ENCODE measurements at places on chromosomes 7 and 10.

- no peak for DNase-seq
These were observed 162.7 kb upstream of the ITGB1 start for GRCh38 chr10:33120700-33121099.

DNA sequence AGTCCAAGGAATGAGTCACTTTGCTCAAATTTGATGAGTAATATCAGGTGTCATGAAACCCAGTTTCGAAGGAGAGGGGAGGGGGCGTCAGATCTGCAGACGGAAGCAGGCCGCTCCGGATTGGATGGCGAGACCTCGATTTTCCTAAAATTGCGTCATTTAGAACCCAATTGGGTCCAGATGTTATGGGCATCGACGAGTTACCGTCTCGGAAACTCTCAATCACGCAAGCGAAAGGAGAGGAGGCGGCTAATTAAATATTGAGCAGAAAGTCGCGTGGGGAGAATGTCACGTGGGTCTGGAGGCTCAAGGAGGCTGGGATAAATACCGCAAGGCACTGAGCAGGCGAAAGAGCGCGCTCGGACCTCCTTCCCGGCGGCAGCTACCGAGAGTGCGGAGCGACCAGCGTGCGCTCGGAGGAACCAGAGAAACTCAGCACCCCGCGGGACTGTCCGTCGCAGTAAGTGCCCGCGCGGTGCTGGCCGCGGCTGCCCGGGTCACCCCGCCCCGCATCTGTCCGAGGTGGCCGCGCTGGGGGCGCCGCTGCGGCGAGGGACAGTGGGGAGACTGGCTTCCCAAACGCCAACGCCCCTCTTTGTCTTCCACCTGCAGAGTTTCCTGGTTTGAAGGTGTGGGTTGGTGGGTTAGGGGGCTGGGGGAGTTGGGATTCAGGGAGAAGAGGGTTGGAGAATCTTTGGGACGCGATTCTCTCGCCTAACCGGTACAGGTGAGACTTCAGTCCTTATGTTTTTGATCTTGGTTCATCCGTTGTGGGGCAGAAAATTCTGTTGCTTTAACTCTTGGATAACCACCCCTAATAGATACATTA is at the start of gene TAC1:
TAC1 (plus strand) TSS at position 351 of the 829 bp plus-strand sequence. CDS start 527 bp downstream, outside the sequence.
- DNase-seq, result no peak

- DNase-seq, result no peak
These were observed 9.2 kb downstream of the TAS2R60 start for GRCh38 chr7:143452495-143452894.

DNA sequence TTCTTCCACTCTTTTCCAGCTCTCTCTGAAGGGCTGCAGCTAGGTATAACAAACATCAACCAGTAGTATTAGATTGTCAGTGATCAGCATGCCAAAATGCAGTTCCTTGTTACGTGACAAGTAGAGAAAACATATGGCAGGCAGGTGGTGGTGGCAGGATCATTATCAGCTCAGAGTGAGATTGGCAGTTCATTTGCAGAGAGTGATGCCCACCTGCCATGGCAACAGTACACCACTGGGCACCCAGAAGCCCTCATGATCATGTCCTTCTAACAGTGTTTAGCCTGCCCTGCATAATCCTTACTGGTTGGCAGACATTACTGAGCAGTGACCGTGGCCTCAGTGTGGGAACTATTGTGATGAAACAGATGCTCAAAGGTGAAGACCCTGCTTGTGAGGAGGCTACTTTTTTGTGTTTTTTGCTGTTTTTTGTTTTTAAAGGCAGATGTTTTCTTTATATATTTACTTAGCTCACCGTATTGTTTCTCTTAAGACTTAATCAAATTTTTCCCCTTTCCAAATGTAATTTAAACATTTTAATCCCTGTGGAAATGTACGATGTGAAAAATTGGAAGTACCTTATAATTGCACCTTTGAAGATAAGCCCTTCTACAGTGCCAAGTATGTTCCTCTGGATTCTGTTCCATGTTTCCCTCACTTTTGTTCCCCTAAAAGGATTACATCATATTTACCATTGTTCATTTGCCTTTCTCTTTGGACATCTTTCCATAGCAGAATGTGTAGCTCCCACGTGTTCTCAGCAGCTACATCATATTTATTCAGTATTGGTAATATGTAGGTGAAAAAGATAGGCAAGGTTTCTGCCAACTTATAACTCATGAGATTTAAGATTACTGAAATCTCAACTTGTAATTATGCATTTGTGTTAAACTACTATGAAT is 179.6 kb downstream of the SND1 start:
- DNase-seq, result peak; percentile 4

DNA sequence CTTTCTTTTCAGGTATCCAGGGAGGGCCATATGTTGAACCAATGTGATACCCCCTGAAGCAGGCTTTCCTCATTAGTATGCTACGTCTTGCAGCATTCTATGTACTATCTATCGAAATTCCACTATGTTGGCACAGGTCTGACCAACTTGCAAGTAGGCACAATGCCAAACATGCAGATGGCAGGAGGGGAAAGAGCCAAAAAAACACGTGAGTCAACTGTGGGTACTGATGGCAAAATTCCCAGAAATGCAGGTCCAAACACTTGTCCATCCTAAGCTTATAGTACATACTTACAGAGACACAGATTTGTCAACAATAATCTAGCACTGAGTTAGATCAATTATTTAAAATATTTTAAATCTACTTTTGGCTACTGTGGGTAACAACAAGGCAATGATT is 394.9 kb downstream of the DGKB start:
- DNase-seq, result no peak

DNA sequence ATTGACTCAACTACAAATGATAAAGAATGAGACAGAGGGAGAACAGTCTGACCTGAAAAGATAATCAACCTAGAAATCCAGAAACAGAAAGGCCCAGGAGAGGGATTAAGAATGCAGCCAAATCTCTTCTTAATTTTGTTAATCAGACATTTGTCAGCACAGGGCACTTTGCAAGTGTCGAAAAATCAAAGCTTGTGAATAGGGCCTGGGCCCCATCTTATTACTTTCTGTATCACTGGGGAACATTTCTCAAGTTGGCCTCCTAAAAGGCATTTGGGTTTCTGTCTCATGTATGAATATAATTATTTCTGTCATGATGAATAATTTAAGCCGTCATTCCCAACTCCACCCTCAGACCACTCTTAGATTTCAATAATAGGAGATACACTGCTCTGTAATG is 308.4 kb upstream of the PRKCQ start:
- DNase-seq, result no peak
